ENCODE measurements at places on chromosomes 6 and 20. TPM values are rescaled to one million over a fixed set of nuclear protein-coding genes. Genes with fewer than 3 reads are reported as not detected.

DNA sequence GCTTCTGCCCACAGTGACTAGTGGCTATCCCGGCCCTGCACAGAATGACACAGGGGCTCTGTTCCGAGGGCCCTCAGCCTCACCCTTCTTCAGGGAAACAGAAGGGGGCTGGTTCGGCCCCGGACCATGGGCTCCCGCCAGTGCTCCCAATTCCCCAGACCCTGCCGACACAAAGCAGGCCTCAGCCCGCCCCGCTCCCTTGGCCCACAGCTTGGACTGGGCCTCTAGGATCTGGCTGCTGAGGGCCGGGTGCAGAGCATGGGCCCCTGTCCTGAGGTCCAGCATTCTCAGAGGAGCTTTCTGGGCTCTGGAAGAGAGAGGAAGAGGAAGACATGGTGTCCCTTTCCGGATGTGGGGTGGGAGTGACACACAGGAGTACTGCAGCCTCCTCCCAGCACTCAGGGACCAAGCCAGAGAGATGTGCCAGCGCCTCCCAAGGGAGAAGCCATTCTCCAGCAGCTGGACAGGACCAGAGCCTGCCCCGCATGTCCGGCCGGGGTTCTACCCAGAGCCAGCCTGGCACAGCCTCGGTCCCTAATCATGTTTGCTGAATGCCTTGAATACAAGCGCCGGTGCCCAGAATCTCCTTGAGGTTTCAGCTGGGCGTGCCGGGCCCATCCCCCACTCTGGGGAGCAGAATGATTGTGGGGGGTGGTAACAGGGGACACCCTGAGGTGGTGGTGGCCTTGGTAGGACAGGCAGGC, 23.9 kb downstream of the C20orf203 start:
- DNase-seq, result peak; percentile 47

DNA sequence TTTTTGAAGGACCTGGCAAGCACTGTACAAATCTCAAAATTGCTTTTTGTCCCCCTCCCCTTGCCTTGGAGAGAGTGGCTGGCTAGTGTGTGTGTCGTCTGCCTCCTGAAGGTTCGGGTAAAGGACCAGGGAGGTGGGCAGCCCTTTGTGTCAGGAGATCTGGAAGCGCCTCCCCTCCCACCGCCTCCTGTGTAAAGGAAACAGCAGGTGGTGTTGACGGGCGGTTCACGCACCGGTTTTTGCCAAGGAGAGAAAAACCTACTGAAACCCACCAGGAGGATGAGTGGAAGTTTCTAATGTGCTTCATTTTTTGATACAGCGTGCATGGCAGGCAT, 1.2 kb downstream of the ENTPD6 start:
- DNase-seq, result no peak

DNA sequence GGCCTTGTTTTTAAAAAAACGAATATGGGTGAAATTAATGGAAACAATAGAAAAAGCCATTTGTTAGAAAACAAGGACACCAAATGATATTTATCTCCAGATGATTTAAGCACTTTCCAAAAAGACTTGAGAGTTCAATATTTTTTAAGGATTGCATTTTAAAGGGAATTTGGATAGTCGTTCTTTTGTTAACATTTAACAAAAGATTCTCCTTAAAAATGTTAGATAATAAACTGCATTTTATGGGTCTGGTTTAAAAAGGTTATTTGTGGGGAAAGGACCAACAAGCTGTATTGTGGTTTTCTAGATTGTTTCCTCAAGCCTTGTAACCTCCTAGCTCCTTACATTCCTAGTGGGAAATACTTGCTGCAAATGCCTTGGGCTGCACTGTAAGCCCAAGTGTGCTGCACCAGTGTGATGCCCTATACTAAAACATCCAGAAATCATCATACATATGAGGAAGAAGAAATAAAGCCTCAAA, 1.5 kb upstream of the PHIP start:
- DNase-seq, result no peak

Gene PPP1R14C
- 1.4 TPM for total RNA-seq

GRCh38 chr6:115583290-115583689, 477.4 kb downstream of the FRK start:
- DNase-seq, result no peak

GRCh38 chr6:128672023-128672422, 151.6 kb upstream of the PTPRK start:
- DNase-seq, result no peak

DNA sequence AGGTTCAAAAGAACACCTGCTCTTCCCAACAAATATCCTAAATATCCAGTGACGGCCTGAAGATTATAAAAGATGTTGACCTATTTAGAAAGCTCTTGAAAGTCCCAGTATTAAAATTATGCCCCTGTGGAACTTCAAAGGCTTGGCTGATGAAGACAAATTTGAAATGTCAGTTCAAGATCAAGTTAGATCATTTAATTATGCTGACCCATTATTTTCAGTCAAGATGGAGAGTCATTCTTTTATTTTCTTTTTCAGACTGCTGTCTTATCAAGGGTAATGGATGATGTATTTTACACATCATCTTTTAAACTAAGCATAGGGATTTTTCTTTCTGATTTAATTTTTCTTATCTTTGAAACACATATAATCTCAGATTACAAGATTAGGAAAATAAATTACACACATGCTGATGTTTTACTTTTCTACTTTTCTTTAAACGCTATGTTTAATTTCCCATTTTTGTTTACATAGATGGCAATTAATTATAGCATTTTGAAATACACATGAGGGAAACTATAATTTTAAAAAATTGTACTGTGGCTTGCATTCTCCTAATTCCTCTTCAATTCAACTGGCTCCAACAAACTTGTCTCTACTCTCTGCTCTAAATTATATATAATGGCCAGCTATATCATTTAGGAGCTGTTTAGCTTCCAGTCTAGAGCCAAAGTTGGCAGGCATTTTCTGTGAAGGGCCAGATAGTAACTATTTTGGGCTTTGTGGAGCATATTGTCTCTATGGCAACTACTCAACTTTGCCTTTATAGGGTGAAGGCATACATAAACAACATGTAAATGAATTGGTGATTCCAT, 123.7 kb downstream of the RCAN2 start:
- DNase-seq, result no peak

Gene FRK
- 0.04 TPM for total RNA-seq

Gene DDRGK1
- total RNA-seq, result 75.3 TPM

DNA sequence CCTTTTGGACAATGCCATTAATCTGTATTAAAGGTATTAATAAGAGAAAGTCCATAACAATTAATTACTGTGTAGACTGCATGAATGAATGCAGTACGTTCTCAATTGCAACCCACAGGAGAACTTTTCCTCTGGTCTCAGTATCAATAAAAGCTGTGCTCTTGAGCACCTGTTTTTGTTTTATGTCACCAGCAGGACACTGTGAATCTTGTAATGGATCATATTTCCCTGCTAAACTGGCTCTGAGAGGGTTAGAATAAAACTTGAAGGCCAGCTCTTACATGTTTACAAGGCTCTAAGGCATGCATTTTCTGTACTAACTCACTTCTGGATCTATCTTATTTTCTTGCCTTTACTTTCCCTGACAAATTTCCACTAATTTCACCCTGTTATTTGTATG, 214.3 kb upstream of the PLN start:
- DNase-seq, result no peak

Gene TMEM14A
- total RNA-seq, result 20.1 TPM

DNA sequence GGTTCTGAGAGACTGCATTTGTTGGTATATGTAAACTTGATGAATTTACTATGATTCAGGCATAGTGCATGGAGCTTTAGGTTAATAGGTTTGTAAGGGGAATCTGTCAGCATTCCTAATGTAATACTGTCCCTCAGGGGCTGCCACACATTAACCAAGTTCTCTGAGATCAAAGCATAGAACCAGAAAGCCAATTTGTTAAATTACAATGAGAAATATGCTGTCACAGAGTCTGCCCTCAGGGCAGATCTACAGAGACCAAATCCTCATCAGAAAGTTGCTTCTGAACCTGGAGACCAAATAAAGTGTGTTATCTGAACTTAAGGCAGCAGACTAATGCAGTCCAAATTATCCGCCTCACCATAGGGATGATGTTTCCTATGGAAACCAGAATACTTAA, 250.8 kb upstream of the HTR1E start:
- no peak for DNase-seq

Gene LRFN2
- not detected for total RNA-seq

Gene CST9
- not detected for total RNA-seq

- no peak for DNase-seq
Observed at GRCh38 chr6:111282515-111282914, 195.2 kb downstream of the SLC16A10 start.

GRCh38 chr6:77455271-77455670, 8.0 kb downstream of the HTR1B start:
- DNase-seq, result no peak

Gene SLC12A5
- total RNA-seq, result not detected

All from CD8-positive, alpha-beta memory T cell (primary cell).